ENCODE measurements at places on chromosomes 4 and X.

DNA sequence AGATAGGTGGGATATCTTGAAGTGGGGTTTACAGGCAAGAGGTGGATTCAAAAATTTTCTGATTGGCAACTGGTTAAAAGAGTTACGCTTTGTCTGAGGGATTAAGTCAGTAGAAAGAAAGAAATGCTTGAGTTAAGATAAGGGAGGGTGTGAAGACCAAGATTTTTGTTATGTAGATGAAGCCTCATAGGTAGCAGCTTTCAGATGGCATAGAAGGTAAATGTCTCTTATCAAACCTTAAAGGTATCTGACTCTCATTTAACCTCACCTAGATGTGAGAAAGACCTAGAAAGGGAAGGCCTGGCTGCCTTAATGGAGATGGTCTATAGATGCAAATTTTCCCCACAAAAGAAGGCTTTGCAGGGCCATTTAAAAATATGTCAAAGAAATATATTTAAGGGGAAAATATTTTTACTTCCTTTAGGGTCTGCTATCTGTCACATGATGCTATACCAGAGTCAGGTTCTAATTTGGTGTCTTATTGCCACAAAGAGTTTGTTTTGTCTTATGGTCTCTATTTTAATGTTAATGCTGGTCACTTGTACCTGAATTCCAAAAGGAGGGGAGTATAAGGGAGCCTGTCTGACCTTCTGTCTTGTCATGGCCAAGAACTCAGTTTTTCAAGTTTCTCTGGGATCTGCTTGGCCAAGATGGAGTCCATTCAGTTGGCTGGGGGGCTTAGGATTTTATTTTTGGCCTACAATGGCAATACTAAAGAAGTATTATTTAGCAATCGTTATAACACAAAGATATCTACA, 699.1 kb upstream of the AMOT start:
- H3K27ac ChIP-seq, result no peak overlapping the region
- no peak overlapping the region for H3K4me3 ChIP-seq
- DNase-seq, result no peak

- H3K27ac ChIP-seq, result no peak overlapping the region
- H3K4me1 ChIP-seq, result peaks cover 37% of the 10 kb centered on the region
- DNase-seq, result no peak
- H3K27me3 ChIP-seq, result no peaks in the 10 kb centered on the region
- H3K4me3 ChIP-seq, result no peak overlapping the region
These were observed 177.2 kb downstream of the AFAP1 start for GRCh38 chr4:7762376-7763030.

- H3K36me3 ChIP-seq, result no peaks in the 10 kb centered on the region
- no peak overlapping the region for H3K4me3 ChIP-seq
- no peaks in the 10 kb centered on the region for H3K4me1 ChIP-seq
These were observed 27.4 kb downstream of the GBA3 start for GRCh38 chr4:22720091-22720490.

DNA sequence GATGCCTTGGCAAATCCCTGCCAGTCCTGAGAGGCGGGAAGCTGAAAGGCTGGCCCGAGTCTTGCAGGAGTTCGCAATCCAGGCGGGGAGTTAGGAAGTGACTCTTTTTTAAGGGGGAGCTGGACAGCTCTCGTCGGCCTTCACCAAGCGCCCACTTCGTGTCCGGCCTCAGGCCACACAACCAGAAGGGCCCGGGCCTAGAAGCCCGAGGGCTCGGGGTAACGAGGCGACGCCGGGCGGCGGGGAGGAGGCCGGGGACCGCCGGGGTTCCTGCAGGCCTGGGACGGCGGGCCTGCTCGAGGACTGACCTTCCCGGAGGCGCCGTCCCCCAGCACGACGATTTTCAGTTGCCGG, 395 bp downstream of the RAB28 start:
- H3K36me3 ChIP-seq, result peaks cover 14% of the 10 kb centered on the region
- no peak for DNase-seq
- H3K27me3 ChIP-seq, result peaks cover 8% of the 10 kb centered on the region
- H3K4me3 ChIP-seq, result peak overlapping the region; percentile 93
- H3K4me1 ChIP-seq, result peaks cover 32% of the 10 kb centered on the region
- peak overlapping the region; percentile 100 for H3K27ac ChIP-seq

GRCh38 chr4:56757261-56757746, 64.2 kb downstream of the SPINK2 start:
- H3K27ac ChIP-seq, result peak overlapping the region; percentile 93
- no peaks in the 10 kb centered on the region for H3K27me3 ChIP-seq
- H3K4me1 ChIP-seq, result peaks cover 51% of the 10 kb centered on the region

DNA sequence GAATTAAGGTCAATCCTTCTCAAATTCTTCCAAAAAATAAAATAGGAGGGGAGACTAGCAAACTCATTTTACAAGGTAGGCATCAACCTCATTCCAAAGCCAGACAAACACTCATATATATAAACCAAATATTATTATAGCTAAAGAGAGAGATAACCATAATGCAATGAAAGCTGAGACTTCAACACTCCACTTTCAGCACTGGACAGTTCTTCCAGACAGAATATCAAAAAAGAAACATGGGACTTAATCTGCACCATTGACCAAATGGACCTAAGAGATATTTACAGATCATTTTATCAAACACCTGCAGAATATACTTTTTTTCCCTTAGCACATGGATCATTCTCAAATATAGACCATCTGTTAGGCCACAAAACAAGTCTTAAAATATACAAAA, 15.5 kb upstream of the EDA2R start:
- H3K27ac ChIP-seq, result no peak overlapping the region
- H3K4me1 ChIP-seq, result no peaks in the 10 kb centered on the region
- H3K4me3 ChIP-seq, result no peak overlapping the region
- DNase-seq, result no peak
- peaks cover 65% of the 10 kb centered on the region for H3K27me3 ChIP-seq
- no peaks in the 10 kb centered on the region for H3K36me3 ChIP-seq

GRCh38 chr4:32477518-32477917, 1757.3 kb downstream of the PCDH7 start:
- DNase-seq, result no peak
- H3K4me3 ChIP-seq, result no peak overlapping the region
- no peaks in the 10 kb centered on the region for H3K4me1 ChIP-seq
- H3K27me3 ChIP-seq, result no peaks in the 10 kb centered on the region
- no peak overlapping the region for H3K27ac ChIP-seq

- H3K27ac ChIP-seq, result no peak overlapping the region
- no peak overlapping the region for H3K4me3 ChIP-seq
- DNase-seq, result no peak
- peaks cover 50% of the 10 kb centered on the region for H3K36me3 ChIP-seq
- H3K27me3 ChIP-seq, result no peaks in the 10 kb centered on the region
These were observed 77.1 kb downstream of the TBCK start for GRCh38 chr4:106238820-106239420.

DNA sequence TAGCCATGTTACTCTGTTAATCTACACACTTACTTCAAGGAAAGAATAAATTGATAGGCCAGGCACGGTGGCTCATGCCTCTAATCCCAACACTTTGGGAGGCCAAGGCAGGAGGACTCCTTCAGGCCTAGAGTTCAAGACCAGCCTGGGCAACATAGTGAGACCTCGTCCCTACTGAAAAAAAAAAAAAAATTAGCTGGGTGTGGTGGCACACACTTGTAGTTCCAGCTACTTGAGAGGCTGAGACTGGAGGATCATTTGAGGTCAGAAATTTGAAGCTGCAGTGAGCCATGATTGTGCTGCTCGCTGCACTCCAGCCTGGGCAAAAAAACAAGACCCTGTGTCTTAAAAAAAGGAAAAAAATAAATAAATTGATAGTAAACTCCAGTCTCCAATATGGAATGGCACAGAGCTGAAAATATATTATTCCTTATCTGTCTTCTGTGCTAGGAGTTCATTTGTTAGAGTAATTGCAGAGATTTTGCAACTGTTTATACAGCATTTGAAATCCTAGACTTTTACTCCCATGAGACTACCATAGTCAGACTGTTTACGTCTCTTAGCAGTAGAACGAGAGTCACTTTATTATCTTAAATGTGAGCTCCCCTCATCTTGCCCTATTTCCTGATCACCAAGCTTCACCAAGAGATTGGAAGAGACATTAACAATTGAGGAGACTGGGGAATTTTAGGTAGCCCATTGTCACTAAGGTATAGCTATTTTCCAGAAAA, 18.8 kb upstream of the TMEM131L start:
- H3K27ac ChIP-seq, result no peak overlapping the region
- no peaks in the 10 kb centered on the region for H3K27me3 ChIP-seq
- H3K4me1 ChIP-seq, result peaks cover 22% of the 10 kb centered on the region
- H3K4me3 ChIP-seq, result no peak overlapping the region
- no peak for DNase-seq
